ENCODE measurements at places on chromosomes 16 and 17.

- DNase-seq, result peak; percentile 87
Observed at GRCh38 chr16:60905811-60906210, 1130.4 kb downstream of the CDH8 start.

- DNase-seq, result no peak
Observed at GRCh38 chr16:68397710-68398201, 50.6 kb downstream of the SMPD3 start.

DNA sequence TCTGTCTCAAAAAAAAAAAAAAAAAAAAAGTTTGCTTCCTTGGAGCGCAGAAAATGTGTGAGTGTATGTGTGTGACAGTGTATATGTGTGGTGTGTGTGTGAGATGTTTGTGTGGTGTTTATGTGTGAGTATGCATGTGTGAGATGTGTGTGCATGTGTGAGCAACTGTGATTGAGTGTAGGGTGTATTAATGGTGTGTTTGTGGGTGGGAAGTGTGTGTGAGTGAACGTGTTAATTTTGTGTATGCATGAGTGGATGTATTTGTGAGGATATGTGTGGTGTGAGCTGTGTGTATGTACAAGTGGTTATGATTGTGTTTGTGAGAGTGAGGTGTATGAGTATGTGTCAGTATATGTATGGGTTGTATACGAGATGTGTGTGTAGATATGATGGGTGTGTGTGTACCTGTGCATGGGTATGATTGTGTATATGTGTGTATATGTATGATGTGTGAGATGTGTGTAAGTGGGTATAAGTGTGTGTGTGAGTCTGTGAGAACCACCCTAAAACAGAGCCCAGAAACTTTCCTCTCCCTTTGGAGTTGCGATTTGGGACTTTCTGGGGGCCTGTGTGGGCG is 22.5 kb upstream of the ETV4 start:
- DNase-seq, result no peak

GRCh38 chr17:78237401-78238012 is 6.1 kb downstream of the TMEM235 start:
- no peak for DNase-seq

- no peak for DNase-seq
Observed at GRCh38 chr16:52592778-52593177, 45.8 kb upstream of the TOX3 start.

- DNase-seq, result peak; percentile 60
Observed at GRCh38 chr16:22007509-22008214, at the start of gene MOSMO. TSS of gene MOSMO (plus strand) at chr16:22008111. CDS start at chr16:22008302, 191 bp downstream.

DNA sequence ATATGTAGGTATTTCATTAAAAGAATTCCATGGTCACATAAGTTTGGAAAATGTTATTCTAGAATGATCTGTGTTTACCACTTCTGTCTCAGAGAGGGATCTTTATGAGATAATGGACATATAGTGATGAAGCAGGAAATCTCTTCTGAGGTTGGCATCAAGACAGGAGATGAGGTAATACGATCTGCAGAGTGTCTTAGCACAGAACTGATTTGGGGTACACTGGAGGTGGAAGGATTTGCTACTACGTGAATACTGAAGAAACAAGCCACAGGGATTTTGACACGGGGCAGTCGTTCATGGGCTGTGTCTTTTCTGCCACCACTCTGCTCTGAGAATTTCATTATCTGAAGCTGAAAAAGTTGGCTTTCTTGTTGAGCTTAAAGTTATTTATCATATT is 5.5 kb downstream of the CBFB start:
- peak; percentile 32 for DNase-seq

DNA sequence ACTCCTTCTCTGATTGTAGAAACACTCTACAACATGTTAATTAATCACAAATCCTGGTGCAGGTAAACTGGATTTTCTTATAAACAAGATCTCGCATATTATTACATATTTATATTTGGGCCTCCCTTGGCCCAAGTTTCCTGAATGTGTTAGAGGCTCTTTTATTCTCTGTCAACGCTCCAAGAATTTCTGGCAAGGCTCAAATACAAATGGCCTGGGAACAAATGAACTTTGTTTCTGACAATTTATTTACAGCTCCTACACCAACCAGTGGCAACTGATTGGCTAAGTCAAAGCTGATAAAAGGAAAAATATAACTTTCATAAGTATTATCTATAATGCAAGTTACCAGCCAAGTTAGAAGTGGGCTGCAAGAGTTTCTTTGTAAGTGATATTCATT is 64.9 kb upstream of the CORO6 start:
- DNase-seq, result no peak

DNA sequence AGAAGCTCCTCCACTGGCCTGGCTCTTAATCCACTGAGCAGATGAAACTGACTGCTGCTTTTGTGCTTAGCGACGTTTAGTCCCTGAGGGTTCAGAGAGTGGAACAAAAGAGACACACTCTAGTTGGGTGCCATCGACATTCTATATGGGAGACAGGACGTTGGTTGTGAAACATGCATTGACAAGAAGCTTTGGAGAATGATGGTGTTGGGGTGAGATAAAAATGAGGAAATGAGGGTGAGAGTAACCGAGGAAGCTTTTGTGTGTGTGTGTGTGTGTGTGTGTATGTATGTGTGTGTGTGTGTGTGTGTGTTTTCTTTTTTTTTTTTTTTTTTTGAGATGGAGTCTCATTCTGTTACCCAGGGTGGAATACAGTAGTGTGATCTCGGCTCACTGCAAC is 89.5 kb downstream of the ABCC1 start:
- DNase-seq, result no peak

GRCh38 chr16:81494888-81495287 is 50.3 kb downstream of the CMIP start:
- no peak for DNase-seq

- no peak for DNase-seq
Observed at GRCh38 chr16:30974348-30974747, 10.7 kb upstream of the HSD3B7 start.

DNA sequence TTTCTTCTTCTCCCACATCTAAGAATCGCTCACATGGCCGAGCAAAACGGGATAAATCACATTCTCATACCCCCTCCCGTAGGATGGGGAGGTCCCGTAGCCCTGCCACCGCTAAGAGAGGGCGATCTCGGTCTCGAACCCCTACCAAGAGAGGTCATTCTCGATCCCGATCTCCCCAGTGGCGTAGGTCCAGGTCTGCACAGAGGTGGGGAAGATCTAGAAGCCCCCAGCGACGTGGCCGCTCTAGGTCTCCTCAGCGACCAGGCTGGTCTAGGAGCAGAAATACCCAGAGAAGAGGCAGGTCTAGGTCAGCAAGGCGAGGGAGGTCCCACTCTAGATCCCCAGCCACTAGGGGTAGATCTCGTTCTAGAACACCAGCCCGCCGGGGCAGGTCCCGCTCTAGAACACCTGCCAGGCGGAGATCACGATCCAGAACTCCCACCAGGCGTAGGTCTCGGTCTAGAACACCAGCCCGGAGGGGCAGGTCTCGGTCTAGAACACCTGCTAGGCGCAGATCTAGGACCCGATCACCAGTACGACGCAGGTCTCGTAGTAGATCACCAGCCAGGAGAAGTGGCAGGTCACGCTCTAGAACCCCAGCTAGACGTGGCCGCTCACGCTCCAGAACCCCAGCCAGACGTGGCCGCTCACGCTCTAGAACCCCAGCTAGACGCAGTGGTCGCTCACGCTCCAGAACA is 9.6 kb downstream of the SRRM2 start:
- no peak for DNase-seq

DNA sequence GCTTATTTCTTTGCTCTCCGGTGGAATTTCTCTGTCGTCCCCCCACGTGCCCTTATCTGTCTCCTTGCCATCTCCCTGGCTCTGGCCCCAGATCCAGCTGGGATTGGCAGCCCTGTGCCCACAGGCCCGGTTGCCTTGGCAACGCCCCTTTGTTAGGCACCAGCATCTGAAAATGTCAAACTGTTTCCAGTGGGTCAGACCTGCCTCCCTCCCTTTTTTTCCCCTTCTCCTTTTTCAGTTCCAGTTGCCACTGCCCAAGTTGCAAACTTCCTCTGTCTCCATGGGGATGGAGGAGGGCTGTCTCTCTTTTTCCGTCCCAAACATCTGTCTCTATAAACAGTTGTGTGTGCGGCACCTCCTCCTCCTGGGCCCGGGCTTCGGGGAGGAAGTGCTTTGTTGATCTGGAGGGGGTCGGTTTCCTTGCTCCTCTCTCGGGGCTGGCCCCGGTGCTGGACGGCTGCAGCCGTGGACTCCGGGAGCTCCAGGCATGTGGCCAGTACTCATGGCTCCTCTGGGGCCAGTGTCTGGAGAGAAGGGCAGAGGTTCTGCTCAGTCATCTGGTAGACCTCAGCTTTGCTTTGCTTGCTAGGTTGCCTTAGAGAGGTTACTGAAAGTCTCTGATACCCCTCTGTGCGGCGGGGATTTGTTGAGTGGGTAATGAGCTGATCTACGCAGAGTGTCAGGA is 35.3 kb downstream of the SOCS3 start:
- DNase-seq, result peak; percentile 77

DNA sequence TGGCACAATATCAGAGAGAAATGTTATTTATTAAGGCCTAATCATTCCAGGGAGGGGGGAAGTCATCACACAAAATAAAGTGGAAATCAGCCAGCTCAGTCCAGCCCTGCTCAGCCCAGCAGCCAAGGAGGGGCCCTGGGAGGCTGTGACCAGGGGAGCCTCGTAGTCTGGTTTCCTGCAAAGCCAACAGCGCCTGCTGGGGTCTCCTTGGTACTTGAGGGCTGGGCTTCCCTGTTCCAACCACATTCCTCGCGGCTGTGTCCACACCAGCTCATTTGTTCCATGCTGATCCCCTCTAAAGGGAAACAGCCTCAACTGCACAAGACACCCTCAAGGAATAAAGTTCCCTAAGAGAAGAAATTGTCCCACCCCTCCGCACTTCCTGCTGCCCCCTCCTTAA is 154.0 kb downstream of the TMEM132E start:
- no peak for DNase-seq

- DNase-seq, result no peak
Observed at GRCh38 chr17:27247071-27247957, 46.6 kb upstream of the WSB1 start.

GRCh38 chr17:6365200-6365943 is 69.5 kb downstream of the AIPL1 start:
- DNase-seq, result peak; percentile 33

GRCh38 chr16:35298460-35299243 is 1839.2 kb downstream of the TP53TG3F start:
- DNase-seq, result no peak

DNA sequence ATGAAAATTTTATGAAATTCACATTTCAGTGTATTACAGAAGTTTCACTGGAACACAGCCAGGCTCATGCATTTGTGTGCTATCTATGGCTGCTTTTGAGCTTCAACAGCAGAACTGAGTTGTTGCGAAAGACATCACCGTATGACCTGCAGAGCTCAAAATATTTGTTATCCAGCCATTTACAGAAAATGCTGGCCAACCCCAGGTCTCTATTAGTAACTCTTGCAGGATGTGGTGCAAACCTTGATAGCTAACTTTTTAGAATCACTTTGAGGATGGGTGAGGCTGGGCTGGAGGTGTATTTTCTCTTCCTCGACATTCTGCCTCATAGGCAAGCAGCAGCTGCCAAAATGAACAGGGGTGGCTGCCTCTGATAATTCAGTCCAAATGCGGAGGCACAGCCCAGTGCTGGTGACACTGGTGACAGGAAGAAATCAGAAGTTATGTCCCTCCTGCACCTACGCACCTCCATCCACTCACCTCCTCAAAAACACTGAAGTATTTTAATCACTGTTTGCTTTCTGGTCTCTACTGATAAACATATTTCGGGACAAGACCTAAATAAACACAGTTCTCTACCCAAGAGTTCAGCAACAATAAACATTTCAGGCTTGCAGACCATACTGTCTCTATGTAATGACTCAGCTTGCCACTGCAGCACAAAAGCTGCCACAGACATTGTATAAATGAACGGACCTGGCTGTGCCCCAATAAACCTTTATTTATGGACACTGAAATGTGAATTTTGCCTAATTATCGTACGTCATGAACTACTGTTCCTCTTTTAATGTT is 28.5 kb downstream of the ARHGAP17 start:
- peak; percentile 83 for DNase-seq

DNA sequence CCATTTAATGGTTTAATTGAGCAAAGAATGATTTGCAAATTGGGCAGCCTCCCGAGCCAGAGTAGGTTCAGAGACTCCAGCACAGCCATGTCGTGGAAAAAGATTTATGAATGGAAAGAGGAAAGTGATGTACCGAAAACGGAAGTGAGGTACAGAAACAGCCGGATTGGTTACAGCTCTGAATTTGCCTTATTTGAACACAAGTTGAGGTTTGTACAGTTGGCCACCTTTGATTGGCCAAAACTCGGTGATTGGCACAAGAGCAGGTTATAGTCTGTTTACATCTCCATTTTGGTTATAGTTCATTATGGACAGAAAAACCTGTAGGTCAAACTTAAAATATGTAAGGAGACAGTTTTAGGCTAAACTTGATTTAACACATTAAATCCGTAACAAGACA is 44.5 kb downstream of the TENT4B start:
- no peak for DNase-seq

GRCh38 chr16:63385714-63386432 is 1349.6 kb upstream of the CDH8 start:
- no peak for DNase-seq

GRCh38 chr17:1125788-1126145 is 54.0 kb downstream of the ABR start:
- no peak for DNase-seq

DNA sequence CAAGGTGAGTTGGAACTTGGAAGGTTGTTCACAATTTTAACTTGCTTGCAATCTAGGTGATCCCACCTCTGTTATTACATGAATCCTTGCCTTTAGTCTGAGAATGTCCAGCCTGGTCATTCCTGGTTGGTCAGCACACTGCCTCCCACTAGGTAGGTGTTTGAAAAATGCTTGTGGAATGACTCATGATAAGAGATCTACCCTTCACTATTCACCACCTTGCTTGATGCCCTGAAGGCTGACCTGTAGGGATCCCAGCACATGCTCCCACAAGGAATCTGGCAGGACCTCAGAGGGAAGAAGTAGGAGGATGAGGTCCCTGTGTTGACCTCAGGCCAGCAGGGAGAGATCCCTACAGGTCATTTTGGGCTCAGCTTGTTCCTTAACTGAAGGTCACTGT is 30.2 kb upstream of the ABCA3 start:
- DNase-seq, result no peak
